ENCODE measurements at places on chromosomes 6 and 20. TPM values are rescaled to one million over a fixed set of nuclear protein-coding genes. Genes with fewer than 3 reads are reported as not detected.

DLK2 gene
- 2.2 TPM for total RNA-seq

POPDC3 gene
- 10.9 TPM for total RNA-seq

DNA sequence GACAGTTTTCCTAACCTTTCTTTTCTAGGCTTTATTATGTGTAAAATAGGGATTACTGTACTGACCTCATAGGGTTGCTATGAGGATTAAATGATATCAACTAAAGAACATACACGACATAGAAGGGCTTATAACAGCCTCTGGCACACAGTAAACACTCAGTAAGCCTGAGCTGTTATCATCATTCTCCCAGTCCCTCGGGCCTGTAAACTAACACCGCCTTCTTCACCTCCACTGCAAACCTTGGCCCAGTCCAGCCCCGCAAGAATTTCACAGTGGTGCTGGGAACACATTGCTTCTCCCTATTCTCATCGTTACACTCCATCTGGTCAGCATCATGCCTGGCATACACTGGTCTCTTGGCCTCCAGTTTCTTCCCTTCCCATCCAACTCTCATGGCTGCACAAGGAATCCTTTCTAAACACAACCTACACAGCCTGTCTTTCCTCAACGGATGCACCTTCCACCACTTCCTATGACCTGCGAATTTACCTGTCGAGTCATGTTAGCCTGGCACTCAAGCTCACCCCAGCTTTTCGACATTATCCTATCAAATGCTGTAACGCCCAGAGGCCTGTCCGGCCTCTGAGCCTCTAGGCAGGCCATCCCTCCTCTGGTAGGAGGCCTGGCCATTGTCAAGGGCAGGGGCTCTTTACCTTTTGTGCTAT is 92.1 kb downstream of the FYN start:
- peak overlapping the region; percentile 88 for H3K27ac ChIP-seq
- H3K27me3 ChIP-seq = peaks cover 2% of the 10 kb centered on the region
- H3K36me3 ChIP-seq = no peaks in the 10 kb centered on the region

GRCh38 chr6:22681761-22682160 is 112.4 kb downstream of the HDGFL1 start:
- no peak overlapping the region for H3K4me3 ChIP-seq
- H3K4me1 ChIP-seq = no peaks in the 10 kb centered on the region
- no peaks in the 10 kb centered on the region for H3K27me3 ChIP-seq
- H3K27ac ChIP-seq = no peak overlapping the region
- no peak for DNase-seq
- no peaks in the 10 kb centered on the region for H3K36me3 ChIP-seq

GRCh38 chr6:13026557-13026956 is 301.8 kb downstream of the TBC1D7 start:
- no peaks in the 10 kb centered on the region for H3K27me3 ChIP-seq
- peak; percentile 44 for DNase-seq
- H3K36me3 ChIP-seq = no peaks in the 10 kb centered on the region
- peaks cover 17% of the 10 kb centered on the region for H3K4me1 ChIP-seq
- H3K27ac ChIP-seq = peak overlapping the region; percentile 84

- no peaks in the 10 kb centered on the region for H3K27me3 ChIP-seq
Observed at GRCh38 chr20:51064137-51064536, 41.2 kb upstream of the KCNG1 start.
